ENCODE measurements at places on chromosomes 7 and 10.

GRCh38 chr10:100653957-100654781 is 91.2 kb upstream of the PAX2 start:
- no peak overlapping the region for H3K27ac ChIP-seq
- H3K27me3 ChIP-seq, result peaks cover 61% of the 10 kb centered on the region
- H3K36me3 ChIP-seq, result no peaks in the 10 kb centered on the region
- peak; percentile 71 for DNase-seq
- H3K4me1 ChIP-seq, result peaks cover 23% of the 10 kb centered on the region

GRCh38 chr10:63720676-63721075 is 199.5 kb downstream of the REEP3 start:
- H3K36me3 ChIP-seq, result no peaks in the 10 kb centered on the region
- peaks cover 4% of the 10 kb centered on the region for H3K27me3 ChIP-seq
- H3K4me3 ChIP-seq, result no peak overlapping the region

- no peaks in the 10 kb centered on the region for H3K27me3 ChIP-seq
- no peak for DNase-seq
- peaks cover 6% of the 10 kb centered on the region for H3K4me1 ChIP-seq
- no peak overlapping the region for H3K4me3 ChIP-seq
- no peak overlapping the region for H3K27ac ChIP-seq
Observed at GRCh38 chr7:148753224-148753623, 54.5 kb downstream of the CUL1 start.

DNA sequence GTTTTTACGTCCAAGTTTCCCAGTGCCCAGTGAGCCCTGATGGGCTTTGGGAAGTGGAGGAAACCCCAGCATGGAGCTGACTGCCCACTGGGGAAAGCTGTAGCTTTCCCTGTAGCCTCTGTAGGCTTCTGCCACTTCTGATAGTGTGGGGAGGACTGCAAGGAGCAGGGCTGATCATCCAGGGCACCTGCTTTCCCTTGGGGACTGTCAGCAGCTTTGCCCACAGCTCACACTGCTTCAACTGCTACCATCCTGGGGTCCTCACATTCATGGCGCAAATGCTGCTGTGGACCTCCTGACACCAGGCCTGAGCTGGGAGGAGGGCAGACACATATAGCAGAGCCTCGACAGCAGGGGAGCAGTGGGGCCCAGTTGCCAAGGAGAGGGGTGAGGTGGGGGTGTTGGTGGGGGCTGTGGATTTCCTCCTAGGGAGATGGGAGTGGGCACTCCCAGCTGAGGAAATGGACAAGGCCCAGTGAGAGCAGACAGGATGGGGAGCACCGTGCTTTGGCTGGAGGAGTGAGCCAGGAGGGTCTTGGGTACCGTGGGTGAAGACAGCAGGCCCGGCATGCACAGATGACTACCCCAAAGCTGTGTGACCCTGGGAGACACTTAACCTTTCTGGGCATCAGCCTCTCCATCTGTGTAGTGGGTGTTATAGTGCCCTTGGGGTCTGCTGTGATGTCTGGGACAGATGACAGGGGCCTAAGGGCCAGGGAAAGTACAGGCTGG is 16.2 kb downstream of the RAMP3 start:
- DNase-seq, result peak; percentile 1
- H3K4me1 ChIP-seq, result no peaks in the 10 kb centered on the region
- no peaks in the 10 kb centered on the region for H3K27me3 ChIP-seq
- no peaks in the 10 kb centered on the region for H3K36me3 ChIP-seq
- no peak overlapping the region for H3K27ac ChIP-seq

DNA sequence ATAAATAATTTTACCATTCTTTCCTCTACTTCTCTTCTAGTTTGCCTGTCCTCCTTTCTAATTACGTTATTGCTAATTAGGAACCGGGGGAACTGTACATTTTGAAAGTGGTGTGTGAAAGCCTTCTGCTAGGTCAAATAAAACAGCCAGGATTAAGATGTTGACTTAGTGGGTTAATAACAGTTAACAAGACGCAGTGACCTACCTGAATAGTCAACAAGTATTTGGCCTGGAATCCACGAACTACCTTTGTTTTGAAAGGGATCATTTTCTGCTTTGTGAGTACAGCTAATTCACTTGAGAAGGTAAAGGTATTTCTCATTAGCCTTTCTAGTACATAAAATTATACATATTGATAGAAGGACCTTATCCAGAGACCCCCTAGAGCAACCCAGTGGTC is 139.9 kb downstream of the COL28A1 start:
- no peaks in the 10 kb centered on the region for H3K4me1 ChIP-seq
- DNase-seq, result no peak
- H3K27me3 ChIP-seq, result peaks cover 2% of the 10 kb centered on the region

GRCh38 chr7:82049442-82049841 is 279.6 kb upstream of the HGF start:
- no peak overlapping the region for H3K27ac ChIP-seq
- H3K36me3 ChIP-seq, result no peaks in the 10 kb centered on the region
- no peak overlapping the region for H3K4me3 ChIP-seq

DNA sequence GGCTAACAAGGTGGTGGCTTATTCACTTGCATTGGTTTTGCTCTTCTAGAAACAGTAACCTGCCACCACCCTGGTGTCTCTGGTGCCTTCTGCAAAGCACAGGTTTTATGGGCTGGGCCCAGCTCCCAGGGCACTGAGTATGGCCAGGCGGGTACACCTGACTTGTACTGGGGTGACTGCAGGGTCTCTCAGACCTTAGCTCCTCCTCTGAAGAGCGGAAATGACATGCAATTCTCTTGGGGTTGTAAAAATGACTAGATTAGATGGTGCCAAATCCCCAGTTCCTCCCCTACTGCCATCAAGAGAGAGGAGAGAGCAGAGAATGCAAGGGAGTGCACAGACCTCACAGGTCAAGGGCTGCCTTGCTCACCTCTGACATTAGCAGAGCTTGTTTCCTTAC is 14.7 kb downstream of the ESYT2 start:
- H3K36me3 ChIP-seq, result peaks cover 9% of the 10 kb centered on the region
- H3K27me3 ChIP-seq, result no peaks in the 10 kb centered on the region

DNA sequence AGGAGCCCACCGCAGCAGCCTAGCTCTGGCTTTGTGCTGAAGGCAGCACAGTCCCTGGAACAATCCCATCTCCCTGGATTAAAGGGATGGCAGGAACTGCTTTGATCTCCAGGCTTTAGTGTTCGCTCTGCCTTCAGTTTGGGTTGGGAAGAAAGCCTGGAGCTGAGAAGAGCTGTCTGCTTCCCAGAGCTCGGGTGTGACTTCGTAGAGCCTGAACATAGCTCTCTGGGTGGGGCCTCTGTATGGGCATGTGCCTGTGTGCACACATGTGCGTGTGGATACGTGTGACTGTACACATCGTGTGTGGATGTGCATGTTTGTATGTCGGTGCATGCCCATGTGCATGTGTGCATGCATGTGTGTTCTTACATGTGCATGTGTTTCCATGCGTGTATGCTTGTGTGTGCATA is 8.7 kb downstream of the ADCY1 start:
- DNase-seq, result no peak
- no peaks in the 10 kb centered on the region for H3K4me1 ChIP-seq
- H3K27ac ChIP-seq, result no peak overlapping the region
- H3K27me3 ChIP-seq, result no peaks in the 10 kb centered on the region
- no peak overlapping the region for H3K4me3 ChIP-seq
- H3K36me3 ChIP-seq, result no peaks in the 10 kb centered on the region

GRCh38 chr10:120729547-120729946 is 121.6 kb upstream of the WDR11 start:
- no peak for DNase-seq
- no peak overlapping the region for H3K4me3 ChIP-seq
- H3K36me3 ChIP-seq, result no peaks in the 10 kb centered on the region
- H3K4me1 ChIP-seq, result no peaks in the 10 kb centered on the region
- no peak overlapping the region for H3K27ac ChIP-seq
- H3K27me3 ChIP-seq, result peaks cover 2% of the 10 kb centered on the region

- peak overlapping the region; percentile 72 for H3K4me3 ChIP-seq
- H3K27ac ChIP-seq, result no peak overlapping the region
- H3K27me3 ChIP-seq, result peaks cover 71% of the 10 kb centered on the region
- H3K36me3 ChIP-seq, result no peaks in the 10 kb centered on the region
- DNase-seq, result no peak
Observed at GRCh38 chr10:21518641-21519396, 6.7 kb downstream of the SKIDA1 start.

GRCh38 chr7:16430133-16430532 is 8.8 kb upstream of the CRPPA start:
- DNase-seq, result no peak
- no peaks in the 10 kb centered on the region for H3K27me3 ChIP-seq
- H3K36me3 ChIP-seq, result no peaks in the 10 kb centered on the region
- H3K4me1 ChIP-seq, result no peaks in the 10 kb centered on the region

- H3K4me3 ChIP-seq, result no peak overlapping the region
- H3K36me3 ChIP-seq, result no peaks in the 10 kb centered on the region
- H3K4me1 ChIP-seq, result no peaks in the 10 kb centered on the region
- no peak for DNase-seq
Observed at GRCh38 chr10:58556516-58557165, 44.0 kb downstream of the BICC1 start.

- H3K36me3 ChIP-seq, result peaks cover 13% of the 10 kb centered on the region
- DNase-seq, result no peak
- no peak overlapping the region for H3K27ac ChIP-seq
Observed at GRCh38 chr7:2897023-2897422, 52.9 kb upstream of the GNA12 start.

DNA sequence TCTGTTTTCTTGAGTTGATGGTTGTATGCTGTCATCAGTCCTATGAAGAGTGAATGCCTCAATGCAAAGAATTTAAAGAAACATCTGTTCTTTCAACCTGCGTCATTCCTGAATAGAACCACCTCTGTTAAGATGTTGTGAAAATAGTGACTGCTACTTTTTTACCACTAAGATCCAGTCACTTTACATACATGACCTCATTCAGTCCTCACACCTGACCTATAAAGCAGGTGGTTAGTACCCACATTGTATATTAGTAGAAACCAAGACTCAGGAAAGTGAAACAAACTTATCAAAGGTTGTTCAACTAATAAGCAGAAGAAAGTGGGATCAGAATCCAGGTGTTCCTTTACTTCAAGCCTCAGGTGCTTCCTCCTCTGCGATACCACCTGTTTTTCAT is 64.8 kb downstream of the ITGB8 start:
- DNase-seq, result no peak
- no peaks in the 10 kb centered on the region for H3K36me3 ChIP-seq
- H3K4me3 ChIP-seq, result no peak overlapping the region

- H3K36me3 ChIP-seq, result no peaks in the 10 kb centered on the region
- no peaks in the 10 kb centered on the region for H3K27me3 ChIP-seq
- H3K27ac ChIP-seq, result no peak overlapping the region
- peak overlapping the region; percentile 59 for H3K4me3 ChIP-seq
- H3K4me1 ChIP-seq, result peaks cover 5% of the 10 kb centered on the region
- peak; percentile 55 for DNase-seq
Observed at GRCh38 chr7:74606101-74606908, 51.2 kb upstream of the GTF2I start.

GRCh38 chr10:28988980-28989379 is 299.9 kb upstream of the LYZL1 start:
- DNase-seq, result no peak
- no peak overlapping the region for H3K4me3 ChIP-seq
- H3K36me3 ChIP-seq, result no peaks in the 10 kb centered on the region
- H3K27ac ChIP-seq, result no peak overlapping the region

- no peak overlapping the region for H3K27ac ChIP-seq
- H3K4me1 ChIP-seq, result peaks cover 17% of the 10 kb centered on the region
- H3K4me3 ChIP-seq, result no peak overlapping the region
Observed at GRCh38 chr7:23292623-23293022, 6.5 kb upstream of the MALSU1 start.

DNA sequence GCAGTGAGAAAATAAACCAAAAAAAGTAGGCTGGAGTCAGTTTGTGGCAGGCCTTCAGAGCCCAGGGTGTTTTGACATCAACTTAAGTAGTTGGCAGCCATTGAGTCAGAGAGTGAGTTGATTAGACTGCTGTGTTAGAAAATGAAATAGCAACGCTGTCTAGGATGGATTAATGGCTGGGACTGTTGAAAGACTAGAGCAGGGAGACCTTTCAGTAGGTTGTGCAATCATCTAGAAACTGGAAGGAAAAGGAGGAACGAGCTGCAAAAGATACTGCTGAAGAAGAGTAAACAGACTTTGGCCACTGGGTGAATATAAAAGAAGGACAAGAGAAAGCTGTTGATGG is 28.6 kb upstream of the TRIL start:
- H3K27me3 ChIP-seq, result peaks cover 11% of the 10 kb centered on the region
- no peak for DNase-seq
- no peaks in the 10 kb centered on the region for H3K36me3 ChIP-seq
- no peak overlapping the region for H3K27ac ChIP-seq
- H3K4me1 ChIP-seq, result no peaks in the 10 kb centered on the region

GRCh38 chr7:96344236-96344635 is 22.3 kb upstream of the SLC25A13 start:
- no peaks in the 10 kb centered on the region for H3K4me1 ChIP-seq
- H3K4me3 ChIP-seq, result no peak overlapping the region
- H3K27me3 ChIP-seq, result peaks cover 29% of the 10 kb centered on the region
- no peaks in the 10 kb centered on the region for H3K36me3 ChIP-seq
- DNase-seq, result no peak

DNA sequence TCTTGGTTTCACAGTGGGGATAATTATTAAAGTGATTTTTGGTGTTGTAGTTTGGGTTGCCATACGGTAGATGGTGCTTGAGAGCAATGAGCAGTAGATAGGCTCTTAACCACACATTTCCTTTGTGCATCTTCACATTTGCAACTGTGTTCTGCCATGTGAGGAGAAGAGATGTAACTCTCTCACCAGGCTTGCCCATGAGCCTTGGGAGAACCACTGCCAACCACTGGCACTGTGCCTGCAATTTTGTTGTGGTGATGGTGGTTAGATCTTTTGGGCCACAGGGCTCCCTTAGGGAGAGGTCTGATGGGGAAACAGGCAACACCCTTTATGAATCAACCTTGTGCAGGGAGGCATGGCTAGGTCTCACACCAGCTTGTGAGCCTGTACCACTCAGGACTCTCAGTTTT is 204.3 kb downstream of the CCDC7 start:
- H3K4me1 ChIP-seq, result peaks cover 7% of the 10 kb centered on the region
- H3K36me3 ChIP-seq, result peaks cover 39% of the 10 kb centered on the region
- no peak overlapping the region for H3K4me3 ChIP-seq

GRCh38 chr10:92082583-92083280 is 159.2 kb downstream of the BTAF1 start:
- no peak overlapping the region for H3K27ac ChIP-seq
- H3K4me1 ChIP-seq, result peaks cover 4% of the 10 kb centered on the region
- H3K36me3 ChIP-seq, result peaks cover 9% of the 10 kb centered on the region

GRCh38 chr7:82032901-82033300 is 263.1 kb upstream of the HGF start:
- no peaks in the 10 kb centered on the region for H3K4me1 ChIP-seq
- H3K27ac ChIP-seq, result no peak overlapping the region
- no peak overlapping the region for H3K4me3 ChIP-seq
- no peak for DNase-seq
- no peaks in the 10 kb centered on the region for H3K36me3 ChIP-seq
- no peaks in the 10 kb centered on the region for H3K27me3 ChIP-seq
